ENCODE measurements at places on chromosomes 16 and 17.

DNA sequence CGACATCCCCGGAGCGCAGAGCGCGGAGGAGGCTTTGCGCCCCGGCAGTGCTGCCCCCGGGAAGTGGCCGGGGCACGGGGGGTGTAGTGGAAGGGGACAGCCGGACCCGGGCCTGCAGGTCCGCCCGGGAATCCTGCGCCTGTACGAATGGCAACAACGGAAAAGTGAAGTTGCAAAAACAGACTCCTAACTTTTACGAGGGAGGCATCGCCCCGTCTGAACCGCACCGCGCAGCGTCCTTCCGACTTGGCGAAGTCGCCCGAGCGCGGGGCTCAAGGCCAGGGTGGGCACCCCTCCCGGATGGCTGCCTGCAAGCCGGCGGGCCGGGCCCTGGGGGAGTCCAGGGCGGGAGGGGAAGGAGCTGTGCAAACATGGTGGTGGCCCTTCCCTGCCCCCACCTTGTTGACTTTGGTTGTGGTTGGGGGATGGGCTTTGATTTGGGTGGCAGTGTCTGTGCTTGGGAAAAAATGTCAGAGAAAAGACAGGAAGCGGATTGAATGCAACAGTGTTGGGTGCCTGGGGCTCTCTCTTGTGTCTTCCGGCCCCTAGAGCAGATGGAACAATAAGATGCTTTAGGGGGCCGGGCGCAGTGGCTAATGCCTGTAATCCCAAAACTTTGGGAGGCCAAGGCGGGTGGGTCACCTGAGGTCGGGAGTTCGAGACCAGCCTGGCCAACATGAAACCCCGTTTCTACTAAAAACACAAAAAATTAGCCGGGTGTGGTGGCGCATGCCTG is 675 bp downstream of the RNF213 start:
- no peak for DNase-seq

GRCh38 chr17:36212966-36213365 is 2.1 kb downstream of the CCL4L2 start:
- DNase-seq, result no peak

DNA sequence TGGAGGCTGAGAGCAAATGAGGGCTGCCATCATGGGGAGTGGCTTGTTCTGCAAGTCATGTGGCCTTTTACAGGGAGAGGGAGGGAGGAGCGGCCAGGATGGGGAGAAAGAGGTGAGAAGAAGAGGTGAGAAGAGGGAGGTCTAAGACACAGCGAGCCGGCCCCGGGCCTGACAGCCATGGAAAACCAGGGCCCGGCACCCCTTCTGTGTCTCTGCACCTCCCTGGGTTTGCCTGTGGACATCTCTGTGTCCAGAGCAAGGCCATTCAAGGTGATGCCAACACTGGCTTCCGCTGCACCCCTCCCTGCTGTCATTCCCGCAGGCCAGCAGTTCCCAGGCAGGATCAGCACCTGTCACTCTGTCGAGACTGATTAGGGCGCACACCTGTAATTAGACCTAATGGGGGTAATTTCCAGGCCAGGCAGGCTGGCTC is 75.6 kb downstream of the MGAT5B start:
- DNase-seq, result no peak

GRCh38 chr16:83482545-83483162 is 325.1 kb upstream of the HSBP1 start:
- no peak for DNase-seq

- DNase-seq, result no peak
Observed at GRCh38 chr17:83145358-83145738, 65.9 kb downstream of the METRNL start.

All from glomerular endothelial cell (primary cell).